CD8-positive, alpha-beta memory T cell (primary cell): ENCODE measurements at places on chromosomes 3 and 15. TPM values are rescaled to one million over a fixed set of nuclear protein-coding genes. Genes with fewer than 3 reads are reported as not detected.

Gene CHRD
- not detected for total RNA-seq

Gene SKOR1
- total RNA-seq: 0.15 TPM

Gene RPL32
- total RNA-seq: 2,528 TPM

Gene RASGRF1
- not detected for total RNA-seq

DNA sequence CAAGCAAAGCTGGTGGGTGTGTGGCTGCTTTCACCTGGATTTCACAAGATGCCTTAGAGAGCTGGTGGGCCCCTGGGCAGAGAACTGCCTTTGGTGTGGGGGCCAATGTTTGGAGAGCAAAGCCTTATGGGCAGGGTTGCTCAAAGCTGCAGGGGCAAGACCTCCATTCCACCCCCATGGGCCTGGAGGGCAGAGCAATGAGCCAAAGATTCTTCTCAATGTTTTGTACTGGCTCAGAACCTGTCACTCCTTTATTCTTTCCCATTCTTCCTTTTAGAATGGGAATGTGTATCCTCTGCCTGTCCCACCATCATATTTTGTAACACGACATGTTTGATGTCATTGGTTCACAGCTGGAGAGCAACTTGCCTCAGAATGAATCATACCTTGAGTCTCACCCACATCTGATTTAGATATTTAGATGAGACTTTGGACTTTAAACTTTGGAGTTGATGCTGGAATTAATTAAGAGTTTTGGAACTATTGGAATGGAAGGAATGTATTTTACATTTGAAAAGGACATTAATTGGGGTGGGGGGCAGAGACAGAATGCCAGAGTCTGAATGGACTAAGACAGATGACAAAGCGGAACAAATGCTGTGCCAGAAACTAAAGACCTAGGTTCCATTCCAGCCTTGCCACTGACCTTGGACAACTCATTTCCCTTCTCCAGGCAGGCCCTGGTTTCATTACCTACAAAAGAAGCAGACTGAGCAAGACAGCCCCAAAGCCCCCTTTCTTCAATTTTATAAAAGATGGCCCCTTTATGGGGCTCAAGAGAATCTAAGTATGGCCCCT is 72.9 kb downstream of the DAPK2 start:
- H3K4me1 ChIP-seq: peaks cover 29% of the 10 kb centered on the region
- no peaks in the 10 kb centered on the region for H3K36me3 ChIP-seq

DNA sequence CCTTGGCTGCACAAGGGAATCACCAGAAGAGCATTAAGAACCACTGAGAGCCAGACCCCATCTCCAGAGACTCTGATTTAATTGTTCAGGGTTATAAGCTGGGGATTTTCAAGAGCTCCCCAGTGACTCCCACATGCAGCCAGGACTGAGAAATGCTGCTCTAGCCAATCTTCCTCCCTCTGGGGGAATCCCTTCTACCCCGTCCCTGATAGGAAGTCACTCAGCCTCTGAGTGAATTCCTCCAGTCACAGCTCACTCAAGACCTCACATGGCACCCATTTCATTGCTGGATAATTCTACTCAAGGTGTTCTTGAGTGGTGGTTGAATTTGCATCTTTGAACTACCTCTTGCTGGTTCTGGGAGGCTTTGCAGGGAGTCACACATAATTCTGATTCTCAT is 10.7 kb downstream of the CCR3 start:
- no peaks in the 10 kb centered on the region for H3K27me3 ChIP-seq
- no peaks in the 10 kb centered on the region for H3K4me1 ChIP-seq
- no peak overlapping the region for H3K27ac ChIP-seq

DNA sequence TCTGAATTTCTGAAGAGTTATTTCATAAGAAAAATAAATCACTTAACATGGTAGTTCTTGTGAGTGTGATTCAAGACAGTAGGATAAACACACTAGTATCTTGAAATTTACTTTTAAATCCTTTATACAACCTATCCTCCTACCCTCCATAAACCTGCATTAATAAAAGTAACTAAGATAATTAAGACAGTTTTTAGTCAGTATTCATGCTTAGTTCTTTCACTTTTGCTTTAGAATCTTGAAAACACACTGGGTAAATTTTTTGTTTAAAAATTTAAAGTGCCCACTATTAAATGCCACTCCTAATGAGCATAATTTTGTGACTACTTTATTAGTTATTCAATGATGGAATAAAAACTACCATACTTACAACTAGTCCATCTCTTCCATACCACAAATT is 28.8 kb downstream of the GOLIM4 start:
- H3K27ac ChIP-seq: no peak overlapping the region
- no peaks in the 10 kb centered on the region for H3K4me1 ChIP-seq
- H3K4me3 ChIP-seq: no peak overlapping the region
- DNase-seq: no peak

- H3K27ac ChIP-seq: no peak overlapping the region
- no peaks in the 10 kb centered on the region for H3K4me1 ChIP-seq
- H3K36me3 ChIP-seq: no peaks in the 10 kb centered on the region
- no peak overlapping the region for H3K4me3 ChIP-seq
Measured at GRCh38 chr3:27577504-27577903, 93.3 kb upstream of the SLC4A7 start.

GRCh38 chr3:117927825-117928224 is 1106.8 kb downstream of the IGSF11 start:
- no peaks in the 10 kb centered on the region for H3K36me3 ChIP-seq
- H3K4me3 ChIP-seq: no peak overlapping the region
- H3K27ac ChIP-seq: no peak overlapping the region
- no peak for DNase-seq

DNA sequence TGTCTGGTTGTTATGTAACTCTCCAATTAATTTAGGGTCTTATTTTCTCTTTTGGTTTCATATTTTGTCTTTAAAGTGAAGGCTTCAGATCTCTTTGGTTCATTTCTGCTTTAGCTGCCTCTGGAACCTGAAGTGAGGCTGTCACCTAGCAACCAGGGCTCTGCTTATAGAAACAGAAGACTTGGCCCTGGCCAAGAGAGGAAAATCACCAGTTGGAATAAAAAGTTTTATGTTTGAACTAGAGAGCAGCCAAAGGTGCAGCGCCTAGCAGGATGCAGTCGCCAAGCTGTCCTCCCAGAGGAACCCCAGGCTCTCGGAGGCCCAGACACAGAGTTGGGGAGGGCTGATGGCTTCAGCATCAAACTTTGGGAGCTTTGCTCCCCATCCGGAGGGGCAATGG is 41.1 kb downstream of the LYZL4 start:
- no peaks in the 10 kb centered on the region for H3K36me3 ChIP-seq
- H3K4me3 ChIP-seq: no peak overlapping the region
- H3K4me1 ChIP-seq: no peaks in the 10 kb centered on the region
- no peak overlapping the region for H3K27ac ChIP-seq

- no peak for DNase-seq
- H3K4me3 ChIP-seq: no peak overlapping the region
- H3K27me3 ChIP-seq: no peaks in the 10 kb centered on the region
- H3K27ac ChIP-seq: no peak overlapping the region
- H3K36me3 ChIP-seq: no peaks in the 10 kb centered on the region
Measured at GRCh38 chr3:23275814-23276213, 72.7 kb downstream of the UBE2E2 start.

DNA sequence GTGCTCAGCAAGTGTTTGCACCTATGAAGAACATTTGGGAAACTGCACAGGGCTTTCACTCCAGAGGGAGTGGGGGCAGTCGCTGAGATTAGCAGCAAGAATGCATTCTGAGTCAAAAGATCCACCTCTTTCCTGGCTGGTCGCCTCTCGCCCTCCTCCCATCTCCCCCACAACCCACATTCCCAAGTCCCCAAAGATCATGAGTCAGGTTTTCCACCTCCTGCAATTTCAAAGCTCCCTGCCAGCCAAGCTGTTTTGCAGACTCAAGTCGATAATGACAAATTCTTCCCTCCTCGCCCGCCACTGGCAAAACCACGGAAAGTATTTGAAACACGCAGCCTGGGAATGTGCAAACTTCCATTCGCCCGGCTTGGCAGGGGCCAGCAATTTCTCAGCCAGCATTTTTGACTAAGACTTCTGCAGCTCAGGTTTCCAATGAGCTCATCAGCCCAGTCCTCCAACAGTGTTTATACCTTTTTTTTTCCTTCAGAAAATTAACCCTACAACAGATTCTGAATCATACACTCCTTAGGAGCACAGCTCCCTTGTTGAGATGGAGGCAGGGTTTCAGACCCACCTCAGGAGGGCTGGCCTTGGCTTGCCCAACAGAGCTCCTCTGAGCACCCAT is 181.4 kb downstream of the SMAD6 start:
- no peak for DNase-seq
- no peak overlapping the region for H3K27ac ChIP-seq
- H3K36me3 ChIP-seq: no peaks in the 10 kb centered on the region
- H3K4me1 ChIP-seq: no peaks in the 10 kb centered on the region
- H3K27me3 ChIP-seq: no peaks in the 10 kb centered on the region
